ENCODE measurements at places on chromosomes 3 and 15. TPM values are rescaled to one million over a fixed set of nuclear protein-coding genes. Genes with fewer than 3 reads are reported as not detected.

Gene MRPL3
- 164 TPM for total RNA-seq

Gene XCR1
- total RNA-seq: under 0.01 TPM

Gene CRBN
- total RNA-seq: 80.2 TPM

Gene AMIGO3
- not detected for total RNA-seq

Gene CHL1
- total RNA-seq: under 0.01 TPM

Gene STRIT1
- total RNA-seq: not detected

Gene SPTBN5
- 0.11 TPM for total RNA-seq

Gene TMEM207
- not detected for total RNA-seq

Gene MEGF11
- not detected for total RNA-seq

Gene CCDC12
- 30.6 TPM for total RNA-seq

Gene CEMIP
- total RNA-seq: 14.6 TPM

Gene C3orf49
- total RNA-seq: not detected

Gene DNAJB8
- not detected for total RNA-seq

Gene PTPRG
- total RNA-seq: 27.9 TPM

Gene LRRC31
- total RNA-seq: not detected

Gene ZNF660
- 1.7 TPM for total RNA-seq

Gene BFSP2
- total RNA-seq: not detected

Gene GOLGA8M
- 2.5 TPM for total RNA-seq

Gene GATA2
- total RNA-seq: 5.6 TPM

Gene CFAP91
- 0.77 TPM for total RNA-seq

Gene CKMT1A
- total RNA-seq: not detected

Gene LRRC34
- total RNA-seq: 11.1 TPM

Gene PLA2G4B
- total RNA-seq: 1.2 TPM

Gene FAM240A
- total RNA-seq: not detected

Gene TRANK1
- 7.7 TPM for total RNA-seq

Gene WDR49
- total RNA-seq: under 0.01 TPM

Gene FAM174B
- total RNA-seq: 1.00 TPM

Gene FBXO22
- 67.6 TPM for total RNA-seq

Gene GPR15
- total RNA-seq: not detected

Gene TLR9
- under 0.01 TPM for total RNA-seq
